ENCODE measurements at places on chromosomes 4 and X.

DNA sequence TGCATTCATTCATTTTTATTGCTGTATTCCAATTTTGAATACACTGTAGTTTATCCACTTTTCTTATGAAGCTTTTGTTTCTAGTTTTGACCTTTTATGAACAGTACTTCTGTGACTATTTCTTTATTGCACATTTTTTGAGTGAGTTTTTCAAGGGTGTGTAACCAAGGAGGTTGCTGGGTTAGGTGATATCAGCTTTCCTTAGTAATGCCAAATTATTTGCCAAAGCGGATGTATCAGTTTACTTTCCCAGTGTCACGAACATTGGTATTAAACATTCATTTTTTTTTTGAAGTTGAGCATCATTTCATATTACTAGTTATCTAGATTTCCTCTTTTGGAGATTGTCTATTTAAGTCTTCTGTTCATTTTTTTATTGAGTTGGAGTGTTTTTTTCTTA lies 32.9 kb downstream of the STIM2 start:
- DNase-seq = no peak
- H3K36me3 ChIP-seq = peaks cover 4% of the 10 kb centered on the region
- no peaks in the 10 kb centered on the region for H3K27me3 ChIP-seq
- H3K4me3 ChIP-seq = no peak overlapping the region
- H3K27ac ChIP-seq = peak overlapping the region; percentile 17

DNA sequence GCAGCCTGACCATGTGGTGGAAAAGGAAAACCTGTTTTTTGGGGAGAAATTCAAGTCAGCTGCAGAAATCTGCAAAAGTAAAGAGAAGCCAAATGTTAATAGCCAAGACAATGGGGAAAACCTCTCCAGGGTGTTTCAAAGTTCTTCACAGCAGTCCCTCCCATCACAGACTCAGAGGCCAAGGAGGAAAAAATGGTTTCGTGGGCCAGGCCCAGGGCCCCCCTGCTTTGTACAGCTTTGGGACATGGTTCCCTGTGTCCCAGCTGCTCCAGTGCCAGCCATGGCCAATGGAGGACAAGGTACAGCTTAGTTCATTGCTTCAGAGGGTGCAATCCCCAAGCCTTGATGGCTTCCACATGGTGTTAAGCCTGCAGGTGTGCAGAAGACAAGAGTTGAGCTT lies 15.2 kb upstream of the YTHDC1 start:
- H3K36me3 ChIP-seq = no peaks in the 10 kb centered on the region
- H3K4me3 ChIP-seq = no peak overlapping the region
- H3K27ac ChIP-seq = no peak overlapping the region
- no peaks in the 10 kb centered on the region for H3K4me1 ChIP-seq
- no peak for DNase-seq

DNA sequence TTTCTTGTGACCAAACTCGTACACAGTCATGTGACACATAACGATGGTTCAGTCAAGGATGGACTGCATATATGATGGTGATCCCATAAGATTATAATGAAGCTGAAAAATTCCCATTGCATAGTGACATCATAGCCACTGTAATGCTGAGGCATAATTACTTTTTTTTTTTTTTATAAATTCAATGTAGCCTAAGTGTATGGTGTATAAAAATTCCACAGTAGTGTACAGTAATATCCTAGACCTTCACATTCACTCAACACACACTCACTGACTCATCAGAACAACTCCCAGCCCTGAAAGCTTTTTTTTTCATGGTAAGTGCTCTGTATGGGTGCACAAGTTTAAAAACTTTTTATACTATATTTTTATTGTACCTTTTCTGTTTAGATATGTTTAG lies 105.0 kb downstream of the AREG start:
- no peak overlapping the region for H3K4me3 ChIP-seq
- no peak overlapping the region for H3K27ac ChIP-seq
- no peaks in the 10 kb centered on the region for H3K27me3 ChIP-seq

- no peaks in the 10 kb centered on the region for H3K27me3 ChIP-seq
- no peaks in the 10 kb centered on the region for H3K4me1 ChIP-seq
- no peak for DNase-seq
- H3K4me3 ChIP-seq = no peak overlapping the region
- H3K27ac ChIP-seq = no peak overlapping the region
These were observed 48.7 kb upstream of the PHOX2B start for GRCh38 chr4:41797260-41797659.

- no peaks in the 10 kb centered on the region for H3K27me3 ChIP-seq
- H3K4me3 ChIP-seq = no peak overlapping the region
- no peaks in the 10 kb centered on the region for H3K36me3 ChIP-seq
- no peaks in the 10 kb centered on the region for H3K4me1 ChIP-seq
- no peak overlapping the region for H3K27ac ChIP-seq
These were observed 1166.3 kb upstream of the ADGRL3 start for GRCh38 chr4:60033826-60034225.

- no peaks in the 10 kb centered on the region for H3K36me3 ChIP-seq
- H3K27ac ChIP-seq = no peak overlapping the region
- no peak for DNase-seq
- H3K4me3 ChIP-seq = no peak overlapping the region
These were observed 1508.9 kb downstream of the STIM2 start for GRCh38 chr4:28369499-28369898.

DNA sequence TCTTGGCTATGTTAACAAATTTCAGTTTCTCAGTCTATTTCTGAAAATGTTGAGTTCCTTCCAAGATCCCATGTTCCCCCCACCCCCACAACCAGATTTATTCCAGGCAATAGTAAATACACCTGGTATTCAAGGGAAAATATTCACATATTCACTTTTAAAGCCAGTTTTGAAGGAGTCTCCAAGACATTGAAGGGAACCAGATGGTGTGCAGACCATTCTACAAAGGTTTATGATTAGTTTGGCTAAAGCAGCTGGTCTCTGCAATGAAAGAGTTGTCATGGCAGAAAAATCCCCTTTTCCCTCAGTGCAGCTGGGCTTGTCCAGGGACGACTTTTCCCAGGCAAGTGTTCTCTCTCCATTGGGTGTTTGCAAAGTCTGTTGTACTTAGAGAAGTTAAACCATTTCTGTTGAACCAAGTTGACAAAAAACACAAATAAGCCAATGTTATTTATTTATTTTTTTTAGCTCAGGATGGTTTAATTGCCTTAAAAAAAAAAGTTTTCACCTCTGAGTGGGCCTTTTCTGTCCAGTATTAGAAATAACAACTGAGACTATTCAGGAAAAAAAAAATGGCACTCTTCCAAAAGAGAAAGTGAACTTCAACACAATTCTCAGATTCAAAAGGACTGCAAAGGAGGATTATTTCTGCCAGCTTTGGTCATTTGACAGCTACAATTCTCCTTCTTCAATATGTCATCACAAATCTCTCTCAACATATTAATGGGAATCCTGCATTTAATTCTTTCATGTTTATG lies 410.6 kb downstream of the IL1RAPL1 start:
- no peaks in the 10 kb centered on the region for H3K36me3 ChIP-seq
- no peaks in the 10 kb centered on the region for H3K27me3 ChIP-seq
- no peak overlapping the region for H3K27ac ChIP-seq

- DNase-seq = no peak
- H3K27me3 ChIP-seq = no peaks in the 10 kb centered on the region
- no peaks in the 10 kb centered on the region for H3K36me3 ChIP-seq
- H3K27ac ChIP-seq = no peak overlapping the region
These were observed 178.8 kb downstream of the SNCA start for GRCh38 chr4:89657931-89658700.

DNA sequence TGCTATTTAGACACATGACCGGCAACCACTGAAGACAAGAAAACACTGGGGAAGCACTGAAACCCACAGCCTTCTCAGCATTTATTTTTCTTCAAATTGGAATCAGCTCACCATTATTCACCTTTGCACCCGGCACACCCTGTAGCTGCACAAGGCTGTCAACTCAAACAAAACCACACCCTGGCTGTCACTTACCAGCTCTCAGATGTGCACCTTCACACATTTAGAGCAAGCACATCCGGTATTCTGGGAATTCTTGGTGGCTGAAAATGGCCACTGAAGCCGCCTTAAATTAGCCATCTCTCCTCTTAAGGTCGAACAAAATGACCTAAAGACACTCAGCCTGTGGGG lies 5.9 kb downstream of the ZFYVE28 start:
- no peak overlapping the region for H3K4me3 ChIP-seq
- no peak overlapping the region for H3K27ac ChIP-seq
- H3K36me3 ChIP-seq = no peaks in the 10 kb centered on the region
- no peak for DNase-seq

- H3K27ac ChIP-seq = no peak overlapping the region
- no peaks in the 10 kb centered on the region for H3K27me3 ChIP-seq
- peaks cover 5% of the 10 kb centered on the region for H3K4me1 ChIP-seq
- DNase-seq = no peak
- no peak overlapping the region for H3K4me3 ChIP-seq
These were observed 73.2 kb downstream of the SORBS2 start for GRCh38 chr4:185738820-185739219.

GRCh38 chrX:74670028-74670427 lies 55.6 kb upstream of the RLIM start:
- DNase-seq = no peak
- no peaks in the 10 kb centered on the region for H3K27me3 ChIP-seq
- no peak overlapping the region for H3K4me3 ChIP-seq
- H3K4me1 ChIP-seq = no peaks in the 10 kb centered on the region
- H3K27ac ChIP-seq = no peak overlapping the region

DNA sequence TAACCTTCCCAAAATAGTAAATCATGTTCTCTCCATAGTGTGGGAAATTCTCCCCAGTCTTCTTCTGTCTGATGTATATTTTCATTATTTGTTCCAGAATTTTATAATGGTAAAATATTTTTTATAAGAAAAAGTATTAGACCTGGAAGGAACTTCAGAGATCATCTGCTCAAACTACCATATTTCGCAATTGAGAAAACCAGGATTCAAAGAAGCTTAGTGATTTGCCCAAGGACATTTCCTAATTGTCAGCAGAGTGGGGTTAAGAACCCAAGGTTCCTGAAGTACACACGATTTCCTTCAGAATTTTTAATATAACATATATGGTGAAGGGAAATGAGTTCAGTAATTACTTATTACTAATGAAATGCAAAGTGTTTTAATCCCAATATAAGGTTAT lies 24.1 kb downstream of the OCIAD1 start:
- no peaks in the 10 kb centered on the region for H3K27me3 ChIP-seq
- H3K4me1 ChIP-seq = no peaks in the 10 kb centered on the region
- no peak overlapping the region for H3K4me3 ChIP-seq
- H3K27ac ChIP-seq = no peak overlapping the region
- peaks cover 10% of the 10 kb centered on the region for H3K36me3 ChIP-seq
- no peak for DNase-seq

GRCh38 chrX:47596256-47596655 lies 14.0 kb downstream of the TIMP1 start:
- DNase-seq = no peak
- H3K27ac ChIP-seq = no peak overlapping the region
- no peaks in the 10 kb centered on the region for H3K4me1 ChIP-seq
- no peaks in the 10 kb centered on the region for H3K27me3 ChIP-seq

GRCh38 chr4:71290074-71290473 lies 48.7 kb upstream of the SLC4A4 start:
- no peak overlapping the region for H3K27ac ChIP-seq
- no peaks in the 10 kb centered on the region for H3K36me3 ChIP-seq
- H3K4me3 ChIP-seq = no peak overlapping the region

DNA sequence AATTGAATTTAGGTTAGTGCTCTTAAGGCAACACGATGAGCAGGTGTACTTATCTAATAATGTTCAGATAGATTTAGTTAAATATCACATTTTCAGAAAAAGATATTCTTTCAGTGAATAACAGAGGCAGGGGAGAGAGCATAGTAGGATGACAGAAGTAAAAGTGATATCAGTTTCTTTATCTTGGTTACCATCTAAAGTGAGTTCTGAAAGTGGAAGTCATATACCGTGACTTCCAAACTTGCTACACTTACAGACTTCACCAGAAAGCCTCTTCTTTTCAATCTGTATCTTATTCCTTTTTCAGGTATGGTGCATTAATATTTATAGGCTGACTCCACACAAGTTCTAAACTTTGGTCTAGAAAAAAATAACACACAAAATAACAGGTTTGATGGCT lies 124.9 kb downstream of the POU4F2 start:
- H3K4me3 ChIP-seq = no peak overlapping the region
- DNase-seq = no peak
- H3K36me3 ChIP-seq = no peaks in the 10 kb centered on the region
- H3K27me3 ChIP-seq = no peaks in the 10 kb centered on the region

GRCh38 chrX:109600237-109600651 lies 24.7 kb downstream of the KCNE5 start:
- H3K4me1 ChIP-seq = no peaks in the 10 kb centered on the region
- no peak overlapping the region for H3K4me3 ChIP-seq
- H3K27me3 ChIP-seq = no peaks in the 10 kb centered on the region
- H3K27ac ChIP-seq = no peak overlapping the region
- H3K36me3 ChIP-seq = no peaks in the 10 kb centered on the region

GRCh38 chr4:22514001-22514400 lies 1.9 kb downstream of the ADGRA3 start:
- DNase-seq = no peak
- H3K27ac ChIP-seq = no peak overlapping the region
- no peak overlapping the region for H3K4me3 ChIP-seq
- H3K27me3 ChIP-seq = no peaks in the 10 kb centered on the region

DNA sequence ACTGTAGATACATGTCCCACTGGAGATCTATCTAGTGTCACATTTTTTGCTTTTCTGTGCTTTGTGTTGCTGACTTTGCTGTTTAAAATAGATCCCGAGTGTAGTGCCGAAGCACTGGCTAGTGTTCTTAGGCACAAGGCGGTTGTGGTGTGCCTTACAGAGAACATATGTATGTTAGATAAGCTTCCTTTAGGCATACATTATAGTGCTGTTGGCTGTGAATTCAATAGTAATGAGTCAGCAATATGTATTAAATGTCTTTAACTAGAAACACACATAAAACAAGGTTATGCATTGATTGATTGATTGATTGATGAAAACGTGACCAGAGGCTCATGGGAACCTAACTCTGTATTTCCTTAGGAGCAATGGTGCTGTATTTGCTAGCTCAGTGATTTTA lies 56.2 kb downstream of the COX7B2 start:
- H3K4me3 ChIP-seq = no peak overlapping the region
- DNase-seq = no peak
- no peaks in the 10 kb centered on the region for H3K4me1 ChIP-seq

- no peak for DNase-seq
- H3K27ac ChIP-seq = no peak overlapping the region
- H3K27me3 ChIP-seq = no peaks in the 10 kb centered on the region
These were observed 118.8 kb downstream of the FAM13A start for GRCh38 chr4:88938138-88938537.

DNA sequence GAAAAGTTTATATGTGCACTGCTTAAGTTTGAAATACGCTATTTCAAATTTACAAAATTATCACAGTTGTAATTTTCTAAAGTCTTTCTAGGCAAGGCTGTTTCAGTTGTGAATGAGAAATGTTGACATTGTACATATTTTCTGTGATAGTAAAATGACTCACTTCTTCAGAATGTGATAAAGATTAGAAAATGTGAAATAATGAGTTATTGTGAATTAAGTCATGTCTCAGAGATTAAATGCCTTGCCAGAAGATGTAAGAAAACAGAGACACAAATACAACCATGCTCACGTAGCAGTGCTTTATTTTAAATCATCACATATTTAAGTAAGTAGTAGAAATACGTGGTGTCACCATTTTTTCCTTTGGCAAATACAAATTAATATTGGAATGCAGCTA lies 768 bp downstream of the CLCN4 start:
- H3K4me3 ChIP-seq = peak overlapping the region; percentile 40
- DNase-seq = no peak
- peak overlapping the region; percentile 91 for H3K27ac ChIP-seq

- DNase-seq = no peak
- no peak overlapping the region for H3K27ac ChIP-seq
- H3K4me1 ChIP-seq = no peaks in the 10 kb centered on the region
- no peaks in the 10 kb centered on the region for H3K36me3 ChIP-seq
These were observed 35.0 kb upstream of the BCOR start for GRCh38 chrX:40132751-40133150.

All from B cell (primary cell).